ENCODE measurements at places on chromosomes 6 and 20.

DNA sequence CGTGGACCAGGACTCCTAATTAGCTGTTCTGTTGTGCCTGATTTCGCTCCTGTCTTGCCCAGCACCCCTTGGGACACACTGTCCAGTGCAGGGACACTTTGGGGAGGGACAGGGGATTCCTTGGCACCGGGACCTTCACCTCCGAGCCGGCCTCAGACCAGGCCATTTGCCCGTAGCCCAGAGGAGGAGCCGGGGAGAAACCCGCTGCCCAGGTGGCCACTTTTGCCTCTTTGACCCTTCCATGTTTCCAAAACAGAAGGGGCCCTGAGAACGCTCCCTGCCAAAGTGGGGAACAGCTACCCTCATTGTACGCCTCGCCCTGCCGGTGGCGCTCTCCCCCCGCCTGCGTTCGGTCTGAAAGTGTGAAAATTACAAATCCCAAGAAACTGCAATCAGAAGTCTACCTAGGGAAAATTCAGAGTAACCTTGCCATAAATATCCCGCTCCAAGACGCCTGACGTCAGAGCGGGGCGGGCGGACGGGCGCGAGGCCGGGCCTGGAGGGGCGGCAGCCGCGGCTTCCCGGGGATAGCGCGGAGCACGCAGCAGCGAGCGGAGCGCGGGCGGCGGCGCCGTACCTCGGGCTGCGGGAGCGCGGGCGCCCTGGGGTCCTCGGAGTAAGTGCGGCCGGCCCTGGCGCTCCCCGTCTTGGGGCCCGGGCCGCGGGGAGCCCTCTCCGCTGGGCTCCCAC lies at the start of gene DAAM2:
Gene DAAM2 (plus strand): TSS at position 527 of the 690 bp plus-strand sequence. CDS start 63,927 bp downstream, outside the sequence.
- peak; percentile 66 for DNase-seq

DNA sequence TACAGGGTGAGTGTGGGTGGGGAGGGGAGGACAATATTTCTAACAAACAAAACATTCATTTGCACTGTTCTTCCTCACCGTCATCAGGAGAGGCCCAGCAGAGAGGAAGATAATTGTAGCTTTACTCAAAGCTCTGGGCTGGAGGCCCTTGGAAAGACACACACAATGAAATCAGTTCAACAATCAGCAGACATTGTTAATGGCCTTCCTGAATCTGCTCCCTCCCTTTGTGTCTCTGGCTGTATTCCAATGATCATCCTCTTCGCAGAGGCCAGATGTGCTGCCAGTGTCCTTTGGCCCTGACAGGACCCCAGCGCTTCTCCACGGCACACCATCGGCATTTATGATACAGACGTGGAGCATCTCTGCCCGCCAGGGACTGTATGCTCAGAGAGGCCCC lies 44.6 kb upstream of the LRFN2 start:
- DNase-seq = no peak

DNA sequence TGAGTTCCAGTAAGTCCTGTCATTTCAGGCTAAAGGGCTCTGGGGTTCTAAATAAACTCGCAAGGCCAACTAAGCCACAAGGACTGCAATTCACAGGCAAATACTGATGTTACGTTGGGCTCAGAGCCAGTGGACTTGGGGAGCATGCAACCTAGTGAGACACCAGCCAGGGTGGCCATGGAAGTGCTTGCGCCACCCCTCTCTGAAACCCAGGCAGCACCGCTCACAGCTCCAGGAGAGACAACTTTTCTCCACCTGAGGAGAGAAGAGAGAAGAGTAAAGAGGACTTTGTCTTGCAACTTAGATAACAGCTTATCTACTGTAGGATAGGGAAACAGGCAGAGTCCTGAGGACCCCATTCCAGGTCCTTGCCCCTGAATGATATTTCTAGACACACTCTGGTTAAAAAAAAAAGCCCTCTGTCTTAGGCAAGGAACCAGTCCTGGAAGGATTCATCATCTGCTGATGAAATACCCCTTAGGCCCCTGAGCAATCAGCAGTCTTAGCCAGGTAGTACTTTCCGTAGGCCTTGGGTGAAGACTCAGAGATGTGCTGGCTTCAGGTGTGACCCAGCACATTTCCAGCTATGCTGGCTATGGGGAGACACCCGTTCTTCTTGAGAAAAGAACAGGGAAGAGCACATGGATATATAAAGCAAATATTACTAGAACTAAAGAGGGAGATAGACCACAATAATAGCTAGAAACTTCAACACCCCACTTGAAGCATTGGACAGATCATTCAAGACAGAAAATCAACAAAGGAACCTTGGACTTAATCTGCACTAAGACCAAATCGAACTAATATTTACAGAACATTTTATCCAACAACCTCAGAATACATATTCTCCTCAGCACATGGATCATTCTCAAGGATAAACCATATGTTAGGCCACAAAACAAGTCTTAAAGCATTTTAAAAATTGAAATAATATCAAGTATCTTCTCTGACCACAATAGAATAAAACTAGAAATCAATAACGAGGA lies 31.5 kb upstream of the TBC1D32 start:
- no peak for DNase-seq

GRCh38 chr6:7440476-7440875 lies 50.9 kb downstream of the RIOK1 start:
- DNase-seq = peak; percentile 70

- DNase-seq = no peak
Observed at GRCh38 chr6:54415517-54415916, 107.3 kb downstream of the TINAG start.

DNA sequence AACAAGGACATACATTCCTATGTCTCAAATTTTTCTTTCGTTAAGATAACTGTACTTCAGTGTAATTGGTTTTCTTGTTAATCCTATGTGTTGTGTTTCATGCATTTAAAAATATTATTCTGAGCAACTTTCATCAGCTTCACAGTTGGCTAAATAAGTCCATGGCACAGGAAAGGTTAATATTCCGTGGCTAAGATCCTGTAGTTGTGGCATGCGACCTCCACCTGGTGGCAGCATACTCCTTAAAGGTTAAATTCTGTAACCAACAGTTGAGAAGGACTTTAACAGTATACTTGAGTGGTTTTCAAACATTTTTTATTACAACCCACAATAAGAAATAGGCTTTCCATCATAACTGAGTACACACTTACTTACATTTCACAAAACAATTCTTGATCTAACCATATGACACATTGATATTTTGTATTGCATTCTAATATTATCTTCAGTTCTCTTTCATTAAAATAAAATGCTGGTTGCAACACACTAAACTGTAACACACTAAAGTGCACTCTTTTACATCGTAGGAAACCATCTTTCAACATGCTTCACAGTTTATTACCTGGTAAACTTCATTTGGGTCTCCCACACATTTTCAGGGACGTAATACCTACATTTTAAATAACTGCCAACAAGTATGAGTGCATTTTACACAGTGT lies 118.3 kb downstream of the SLX4IP start:
- peak; percentile 34 for DNase-seq

DNA sequence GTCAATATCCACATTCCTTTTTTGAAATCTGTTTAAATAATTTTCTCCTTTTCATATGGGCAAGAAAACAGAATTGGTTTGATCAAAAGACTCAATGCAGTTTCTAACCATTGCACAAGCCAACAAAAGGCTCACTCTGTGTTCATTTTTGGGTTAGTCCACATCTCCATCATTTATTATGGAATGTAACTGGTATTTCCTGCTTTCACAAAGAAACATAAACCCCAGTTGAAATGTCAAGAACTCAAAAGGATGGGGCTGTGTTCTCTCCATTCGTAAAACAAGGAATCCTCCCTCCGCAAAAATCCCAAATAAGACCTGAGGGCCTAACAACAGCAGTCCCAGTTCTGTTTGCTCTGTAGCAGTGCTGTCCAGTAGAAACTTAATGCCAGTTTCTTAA lies 420.9 kb downstream of the GJA1 start:
- DNase-seq = peak; percentile 6

DNA sequence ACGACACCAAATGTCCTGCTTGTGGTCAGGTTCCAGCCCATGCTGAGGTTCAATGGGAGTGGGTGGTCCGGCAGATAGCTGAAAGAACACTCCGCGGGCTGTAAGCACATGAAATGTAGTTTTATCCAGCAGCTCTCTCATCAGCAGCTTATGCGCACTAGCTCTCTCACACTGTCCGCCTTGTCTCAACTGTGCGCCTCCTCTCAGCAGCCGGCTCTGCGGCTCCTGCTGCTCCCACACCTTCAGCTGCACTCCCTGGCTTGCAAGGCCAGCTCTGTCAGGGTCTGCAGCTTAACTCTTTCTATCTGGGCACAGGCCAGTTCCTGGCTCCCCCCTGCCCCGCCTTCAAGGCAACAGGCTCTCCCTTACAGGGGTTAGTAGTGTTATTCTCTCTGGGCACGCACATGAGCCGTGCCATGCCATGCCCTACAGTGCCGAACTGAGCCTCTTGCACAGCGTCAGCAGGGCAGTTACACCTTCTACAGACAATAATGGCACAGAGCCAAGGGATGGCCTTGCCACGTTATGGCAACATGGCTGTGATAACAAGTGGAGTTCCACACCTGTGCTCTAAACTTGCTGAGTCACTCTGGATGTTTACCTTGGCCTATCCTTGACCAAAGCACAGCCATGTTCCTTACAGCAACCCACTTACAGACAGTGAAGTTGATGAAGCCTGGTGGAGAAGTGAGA lies 84.0 kb upstream of the LRFN2 start:
- DNase-seq = no peak
